Upper lobe of left lung (tissue), 6 donors: ENCODE measurements at places on chromosomes 7 and 10.

- no peak for DNase-seq
These were observed 148.0 kb downstream of the TSPAN12 start for GRCh38 chr7:120709972-120710320.

GRCh38 chr7:105656922-105657521 is 75.7 kb upstream of the EFCAB10 start:
- DNase-seq: peak; percentile 49

GRCh38 chr10:16843252-16843870 is 26.1 kb upstream of the RSU1 start:
- DNase-seq: no peak

GRCh38 chr7:7771452-7771851 is 53.0 kb upstream of the RPA3 start:
- no peak for DNase-seq

DNA sequence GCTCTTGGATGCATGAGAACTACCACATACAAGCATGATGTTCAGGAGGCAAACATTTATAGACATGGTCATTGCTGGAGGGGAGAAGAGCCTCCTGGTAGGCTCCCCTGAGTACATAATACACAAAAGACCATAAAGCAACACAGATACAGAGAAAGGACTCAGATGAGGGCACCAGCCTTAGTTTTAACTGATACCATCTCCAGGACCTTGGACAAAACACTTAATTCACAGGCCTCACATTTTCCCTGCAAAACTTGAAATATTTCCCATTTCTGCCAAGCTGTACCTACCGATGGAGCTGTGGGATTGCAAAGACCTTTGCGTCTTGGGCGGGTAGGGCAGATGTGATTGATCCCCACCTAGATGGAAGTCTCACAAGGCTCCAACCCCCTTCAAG is 16.7 kb upstream of the ZNF488 start:
- DNase-seq: no peak

DNA sequence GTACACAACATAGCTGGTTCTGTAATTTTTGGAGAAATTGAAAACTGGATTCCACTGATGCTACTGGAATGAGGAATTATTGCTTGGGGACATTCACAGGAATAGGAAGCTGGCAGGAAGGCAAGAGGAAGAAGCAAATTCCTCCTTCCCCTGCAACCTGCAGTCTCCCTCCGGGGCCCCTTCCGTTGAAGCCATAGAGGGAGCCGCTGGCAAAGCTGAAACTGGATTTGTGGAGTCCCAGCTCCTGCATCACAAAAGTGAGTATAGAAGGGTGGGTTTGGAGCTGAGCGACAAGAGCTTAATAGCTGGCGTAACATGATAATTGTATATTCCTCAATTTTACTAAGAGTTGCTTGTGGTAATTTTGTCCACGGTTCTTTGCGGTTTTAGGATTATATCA is 190.8 kb downstream of the ADRA2A start:
- DNase-seq: no peak
